ENCODE measurements at places on chromosomes 4 and X.
A peak's percentile ranks its signal among the peaks of the same experiment; 100 is the strongest.

DNA sequence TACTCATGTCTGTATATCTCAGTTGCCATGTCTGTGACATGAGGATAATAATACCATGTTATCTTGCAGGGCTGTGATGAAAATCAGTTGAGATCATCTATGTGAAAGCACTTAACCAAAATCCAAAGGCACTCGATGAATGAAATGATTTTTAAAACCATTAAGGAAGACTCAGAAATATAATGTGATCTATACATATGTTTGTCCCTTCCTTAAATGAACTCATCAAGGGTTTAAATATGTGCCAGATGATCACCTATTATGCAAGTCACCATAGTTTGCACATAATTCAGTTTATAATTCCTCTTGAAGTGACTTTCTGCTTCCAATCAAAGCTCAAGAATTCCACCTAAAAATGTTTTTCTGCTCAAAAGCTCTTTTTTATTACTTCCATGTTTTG, at the start of gene FOXR2:
TSS of gene FOXR2 (plus strand) at position 301 of the 400 bp plus-strand sequence. CDS start 312 bp downstream, outside the sequence.
- DNase-seq = no peak

GRCh38 chr4:39446842-39447573, 11.7 kb downstream of the RPL9 start:
- no peak for DNase-seq

- no peak for DNase-seq
Observed at GRCh38 chrX:46208225-46208854, 336.9 kb downstream of the ZNF674 start.

- DNase-seq = no peak
Observed at GRCh38 chr4:137896221-137896737, 345.9 kb downstream of the SLC7A11 start.

- no peak for DNase-seq
Observed at GRCh38 chr4:166252487-166253402, 379.7 kb downstream of the TLL1 start.

- DNase-seq = no peak
Observed at GRCh38 chrX:103704863-103705262, 5.8 kb upstream of the TMEM31 start.

- DNase-seq = peak; percentile 22
Observed at GRCh38 chr4:19807505-19807904, 444.2 kb upstream of the SLIT2 start.

DNA sequence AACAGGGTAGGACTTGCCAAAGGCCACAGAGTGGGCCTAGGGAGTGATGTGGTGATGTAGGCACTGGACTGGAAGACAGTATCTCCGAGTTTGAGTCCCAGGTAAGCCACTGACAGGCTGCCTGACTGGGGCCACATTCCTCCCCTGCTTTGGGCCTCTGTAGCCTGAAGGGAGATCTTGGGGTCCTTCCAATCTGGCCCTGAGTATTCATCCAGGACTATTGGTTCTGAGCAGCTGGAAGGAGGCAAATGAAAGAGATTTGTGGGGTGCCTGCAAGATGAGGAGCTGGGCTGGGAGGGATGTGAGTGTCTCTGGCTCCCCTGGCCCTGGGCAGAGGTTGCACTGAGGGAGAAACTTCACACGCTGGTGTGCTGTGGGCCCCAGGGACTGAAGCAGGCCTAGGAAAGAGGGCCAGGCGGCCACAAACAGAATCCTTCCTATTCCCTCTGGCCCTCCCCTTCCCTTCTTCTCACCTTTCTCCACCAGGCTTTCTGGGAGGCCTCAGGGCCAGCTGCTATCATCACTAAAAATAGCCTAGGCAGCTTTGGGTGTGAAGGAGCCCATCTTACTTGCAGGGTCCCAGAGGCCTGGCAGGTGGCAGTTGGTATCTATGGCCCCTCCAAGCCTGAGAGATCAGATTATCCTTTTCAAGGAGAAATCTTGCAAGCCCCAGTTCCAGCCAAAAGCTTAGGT, 70.1 kb downstream of the PJA1 start:
- no peak for DNase-seq

DNA sequence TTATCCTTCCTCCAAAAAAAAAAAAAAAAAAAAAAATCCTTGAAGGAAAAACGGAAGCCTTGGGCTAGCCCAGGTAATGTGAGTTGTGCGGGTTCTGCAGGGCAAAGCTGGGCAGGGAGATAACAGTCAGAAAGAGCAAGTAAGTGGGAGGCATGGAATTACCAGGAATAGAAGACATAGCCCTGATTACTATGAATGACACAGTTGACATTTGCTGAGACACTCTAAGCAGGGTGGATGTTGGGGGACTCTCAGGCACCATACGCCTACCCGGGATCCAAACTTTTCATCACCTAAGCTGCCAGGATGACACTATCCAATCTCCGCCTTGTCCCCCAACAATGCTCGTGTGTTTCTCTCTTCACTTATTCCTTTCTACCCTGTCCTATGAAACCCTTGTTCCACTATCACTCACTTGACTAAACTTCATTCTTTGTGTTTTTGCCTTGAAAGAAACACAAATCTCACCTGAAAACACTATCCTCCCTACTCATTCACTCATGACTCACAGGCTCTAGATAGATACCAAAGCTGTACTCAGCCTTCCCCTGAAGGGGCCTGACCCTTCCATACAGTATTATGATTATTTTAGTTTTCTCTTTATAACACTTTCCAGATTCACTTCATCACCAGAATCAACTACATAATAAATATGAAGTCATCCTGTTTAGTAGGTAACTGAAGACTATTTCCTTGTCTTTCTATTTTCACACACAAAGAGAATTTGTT, 158.4 kb downstream of the INPP4B start:
- DNase-seq = no peak

GRCh38 chr4:94962484-94962883, 204.7 kb downstream of the BMPR1B start:
- no peak for DNase-seq

- no peak for DNase-seq
Observed at GRCh38 chrX:118682258-118683014, 45.0 kb upstream of the IL13RA1 start.

GRCh38 chrX:47129899-47130358, 14.6 kb downstream of the NDUFB11 start:
- DNase-seq = no peak

DNA sequence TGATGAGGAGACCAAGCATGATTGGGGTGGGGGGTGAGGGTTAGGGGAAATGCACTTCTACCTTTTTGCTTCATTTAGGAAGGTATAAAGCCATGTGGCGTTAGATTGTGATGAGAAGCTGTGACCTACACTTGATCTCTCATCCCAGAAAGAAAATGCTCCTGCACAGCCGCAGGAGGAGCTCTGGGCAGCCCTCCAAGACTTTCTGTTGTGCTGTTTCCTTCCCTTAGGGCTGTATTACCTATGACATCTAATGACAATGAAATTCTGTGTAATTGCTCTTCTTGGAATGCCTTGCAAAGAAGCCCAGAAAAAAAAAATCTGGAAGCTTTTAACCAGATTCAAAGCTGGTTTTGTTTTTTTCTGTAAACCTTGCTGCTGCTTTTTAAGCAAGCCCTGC, 13.4 kb downstream of the PRPS2 start:
- peak; percentile 23 for DNase-seq

DNA sequence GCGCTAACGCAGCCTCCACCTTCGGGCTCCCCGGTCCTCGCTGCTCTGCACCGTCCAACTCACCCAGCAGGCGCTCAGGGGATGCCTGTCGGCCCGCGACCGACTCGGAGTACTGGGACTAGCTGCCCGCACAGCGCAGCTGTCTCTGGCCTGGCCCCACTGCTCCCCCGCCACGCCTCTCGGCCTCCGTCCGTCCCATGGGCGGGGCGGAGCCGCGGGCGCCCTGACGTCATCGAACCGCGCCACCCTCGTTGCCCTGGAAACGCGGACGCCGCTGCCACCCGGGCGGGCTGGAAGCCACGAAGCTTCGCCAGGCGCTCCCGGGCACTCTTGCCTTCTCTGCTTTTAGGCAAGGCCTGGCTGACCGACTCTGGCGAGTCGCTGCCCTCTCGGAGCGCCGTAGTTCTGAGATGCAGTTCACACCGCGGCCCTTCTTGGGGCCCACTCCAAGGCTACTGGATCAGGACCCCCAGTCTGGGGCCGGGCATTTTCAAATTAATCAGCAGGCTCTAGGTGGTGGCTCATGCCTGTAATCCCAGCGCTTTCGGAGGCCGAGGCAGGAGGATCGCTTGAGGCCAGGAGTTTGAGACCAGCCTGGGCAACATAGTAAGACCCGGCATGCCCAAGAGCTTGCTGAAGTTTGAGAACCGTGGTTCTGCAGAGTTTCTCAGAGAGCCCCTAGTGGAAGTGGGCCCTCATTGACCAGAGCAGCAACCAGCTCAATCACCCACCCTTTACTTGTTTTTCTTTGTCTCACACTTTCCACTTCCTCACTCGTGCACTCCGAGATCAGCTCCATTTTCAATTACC, 12.0 kb downstream of the ACOX3 start:
- peak; percentile 54 for DNase-seq

DNA sequence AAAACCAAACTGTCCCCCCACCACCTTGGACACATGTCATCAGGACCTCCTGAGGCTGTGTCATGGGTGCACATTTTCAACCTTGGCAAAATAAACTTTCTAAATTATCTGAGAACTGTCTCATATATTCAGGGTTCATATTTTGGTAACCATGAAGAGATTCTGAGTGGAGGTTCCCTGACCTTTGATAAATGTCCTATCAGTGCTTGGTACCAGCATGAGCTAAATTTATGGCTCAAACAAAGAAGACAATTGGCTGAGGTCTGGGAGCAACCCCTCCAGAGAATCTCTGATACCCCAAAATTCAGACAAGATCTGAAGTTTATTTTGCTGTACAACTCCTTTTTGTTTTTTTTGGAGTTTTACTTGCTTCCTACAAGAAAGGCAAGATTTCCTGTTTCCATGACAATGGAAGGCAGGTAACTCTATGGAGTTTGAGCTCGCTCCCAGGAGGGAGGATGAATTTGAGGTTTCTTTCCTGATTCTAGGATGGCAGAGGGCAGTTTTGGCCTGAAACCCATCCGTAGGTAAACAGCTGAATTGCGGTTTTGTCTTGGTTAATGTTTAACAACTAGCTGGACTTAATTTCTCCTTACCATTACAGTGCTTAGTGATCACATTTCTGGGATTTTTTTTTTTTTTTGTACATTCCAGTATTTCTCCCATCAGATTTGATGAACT, 14.5 kb downstream of the UGT2B15 start:
- no peak for DNase-seq

DNA sequence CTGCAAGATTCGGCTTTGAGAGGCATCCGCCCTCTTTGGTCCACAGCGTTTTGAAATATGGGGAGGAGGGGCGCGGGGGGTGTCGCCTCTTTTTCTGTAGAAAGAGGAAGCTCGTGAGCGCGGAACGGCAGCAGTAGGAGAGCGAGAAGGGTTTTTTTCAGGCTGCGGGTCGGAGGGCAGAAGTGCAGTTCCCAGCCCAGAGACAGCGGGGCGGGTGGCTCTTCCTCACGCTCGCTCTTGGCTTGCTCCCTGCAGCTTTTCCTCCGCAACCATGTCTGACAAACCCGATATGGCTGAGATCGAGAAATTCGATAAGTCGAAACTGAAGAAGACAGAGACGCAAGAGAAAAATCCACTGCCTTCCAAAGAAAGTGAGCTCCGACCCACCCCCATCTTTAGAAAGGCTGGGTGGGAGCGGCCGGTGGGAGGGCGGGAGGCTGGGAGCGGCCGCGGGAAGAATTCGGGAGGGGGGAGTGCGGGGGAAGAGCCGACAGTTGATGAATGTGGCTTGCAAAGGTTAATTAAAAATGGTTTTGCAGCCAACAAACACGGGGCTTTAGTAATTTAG, 1.2 kb downstream of the TMSB4X start:
- no peak for DNase-seq

GRCh38 chr4:70841951-70842350, 2.3 kb upstream of the GRSF1 start:
- no peak for DNase-seq

DNA sequence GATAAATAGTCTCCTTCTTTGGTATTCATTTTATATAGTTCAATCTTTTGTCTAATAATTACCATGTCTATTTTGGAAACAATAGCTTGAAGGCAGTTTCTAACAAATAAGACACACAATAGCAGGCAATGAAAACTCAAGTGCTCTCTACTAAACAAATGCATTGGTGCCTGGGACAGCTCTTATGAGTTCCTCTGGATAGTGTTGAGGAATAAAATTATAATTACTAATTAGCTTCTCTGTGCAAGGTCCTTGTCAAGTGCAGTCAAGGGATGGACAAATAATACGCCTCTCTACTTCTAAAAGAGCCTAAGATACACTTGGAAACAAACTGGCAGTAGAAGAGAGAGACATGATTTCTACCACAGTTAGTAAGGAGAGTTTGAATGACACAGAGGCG, 229.0 kb upstream of the GLRA2 start:
- no peak for DNase-seq

DNA sequence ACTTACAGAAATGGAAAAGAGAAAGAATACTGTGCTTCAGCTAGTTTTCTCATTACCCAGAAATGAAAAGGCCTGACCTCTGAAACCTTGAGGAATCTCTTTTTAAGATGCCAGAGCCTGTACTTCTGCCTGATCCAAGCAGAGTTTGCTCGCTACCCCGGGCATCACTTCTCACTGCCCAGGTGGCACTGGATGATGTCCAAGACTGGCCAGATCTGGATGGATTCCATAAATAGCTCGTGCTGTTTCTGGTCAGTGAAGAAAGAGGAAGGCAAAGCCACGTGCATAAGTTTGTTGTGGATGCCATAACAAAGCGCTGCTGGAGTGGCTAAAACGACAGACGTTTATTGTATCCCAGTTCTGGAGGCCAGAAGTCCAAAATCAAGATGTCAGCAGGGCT, 133.5 kb downstream of the TBL1X start:
- DNase-seq = no peak

DNA sequence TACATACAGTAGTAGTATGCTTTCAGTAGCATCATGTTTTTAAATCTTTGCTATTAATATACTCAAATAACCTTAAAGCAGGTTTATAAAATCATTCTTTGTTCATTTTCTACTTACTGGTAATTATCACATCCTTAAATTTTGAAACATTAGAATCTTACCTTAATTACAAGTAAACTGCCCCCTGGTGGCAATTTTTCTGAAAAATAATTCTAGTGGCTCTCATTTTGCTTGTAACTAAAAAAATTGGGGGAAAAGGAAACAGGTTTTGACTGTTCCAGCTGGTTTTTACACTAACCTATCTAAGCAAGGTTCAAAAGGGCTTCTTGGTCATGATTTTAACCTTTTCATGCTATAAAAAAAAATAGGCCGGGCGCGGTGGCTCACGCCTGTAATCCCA, 18.5 kb upstream of the DCAF4L1 start:
- no peak for DNase-seq

GRCh38 chrX:103797691-103798090, 21.1 kb downstream of the PLP1 start:
- DNase-seq = no peak

GRCh38 chr4:30245140-30245539, 475.0 kb upstream of the PCDH7 start:
- DNase-seq = no peak

DNA sequence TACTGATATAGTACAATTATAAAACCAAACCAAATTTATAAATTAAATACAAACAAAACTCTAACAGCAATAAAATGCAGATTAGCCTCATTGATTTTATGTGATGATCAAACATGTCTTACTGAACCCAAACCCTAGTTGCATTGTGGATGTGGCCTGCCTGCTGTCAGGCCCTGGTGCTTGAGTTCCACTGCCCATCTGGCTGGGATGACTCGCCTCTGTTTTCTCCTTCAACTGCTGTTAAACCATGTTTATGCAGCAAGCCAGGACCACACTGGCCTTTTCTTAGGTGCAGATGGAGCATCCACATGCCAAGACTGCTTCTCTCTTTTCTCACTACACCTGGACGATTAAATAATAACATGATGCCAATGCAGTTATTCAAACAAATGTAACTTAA, 22.6 kb downstream of the NAP1L5 start:
- DNase-seq = no peak
